H9 (cell line): ENCODE measurements at places on chromosomes 16 and 17.

- DNase-seq: no peak
These were observed 13.2 kb downstream of the NR1D1 start for GRCh38 chr17:40087049-40087794.

- DNase-seq: no peak
These were observed 268.1 kb upstream of the TBX2 start for GRCh38 chr17:61131585-61131984.

DNA sequence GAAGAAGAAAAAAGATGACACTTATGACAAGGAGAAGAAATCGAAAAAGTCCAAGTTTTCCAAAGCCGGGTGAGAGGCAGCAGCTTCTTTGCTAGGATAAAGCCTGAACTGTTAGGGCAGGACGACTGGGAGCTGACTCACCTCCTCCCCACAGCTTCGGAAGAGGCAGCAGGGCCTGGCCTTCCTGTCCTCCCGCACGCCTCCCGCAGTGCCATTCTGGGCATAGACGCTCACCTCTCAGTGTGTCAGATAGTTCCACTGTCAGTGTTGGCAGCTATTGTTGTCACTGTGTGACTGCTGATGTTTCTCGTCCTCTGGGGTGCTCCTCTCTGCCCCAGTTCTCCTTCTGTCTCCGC lies 12.6 kb downstream of the UBN1 start:
- no peak for DNase-seq

DNA sequence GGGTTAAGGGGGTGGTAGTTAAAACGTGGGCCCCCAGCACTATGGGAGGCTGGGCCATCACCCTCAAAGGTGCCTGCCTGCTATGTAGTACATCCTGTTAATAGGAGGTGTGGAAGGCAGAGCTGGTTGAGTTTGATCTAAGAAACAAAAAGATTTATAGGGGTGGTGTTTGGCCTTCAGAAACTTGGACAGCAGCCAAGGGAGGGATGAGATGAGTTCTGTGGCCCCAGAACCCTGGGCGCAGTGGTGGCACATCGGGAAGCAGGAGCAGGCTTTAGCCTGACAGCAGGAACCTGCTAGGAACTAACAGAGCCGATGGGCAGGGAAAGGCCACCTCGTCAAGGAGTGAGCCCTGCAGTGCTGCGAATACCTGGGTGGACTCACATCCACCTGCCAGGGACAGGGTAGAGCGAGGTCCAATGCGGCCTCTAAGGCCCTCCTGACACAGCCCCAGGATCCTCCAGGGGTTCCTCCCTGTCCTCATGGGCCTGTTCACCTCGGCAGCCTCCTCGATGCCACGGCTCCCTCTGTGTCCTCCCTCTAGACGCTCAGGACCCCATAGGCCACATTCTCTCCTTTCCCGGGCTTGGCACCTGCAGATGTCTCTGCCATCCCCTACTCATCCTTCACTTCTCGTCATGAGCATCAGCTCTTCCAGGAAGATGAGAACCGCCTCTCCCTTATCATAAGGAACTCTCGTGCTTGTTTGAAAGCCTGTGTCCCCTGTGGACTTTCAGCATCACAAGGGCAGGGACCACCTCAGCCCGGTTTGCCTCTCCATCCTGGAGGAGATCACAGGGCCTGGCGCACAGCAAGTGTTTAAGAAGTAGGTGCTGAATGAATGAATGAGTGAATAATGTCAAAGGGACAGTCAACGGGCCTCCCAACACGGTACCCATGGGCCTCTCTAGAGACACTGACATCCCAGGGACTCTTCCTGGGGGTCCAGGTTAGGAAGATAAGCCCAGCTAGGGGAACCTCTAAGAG lies 103.5 kb upstream of the TNRC6C start:
- DNase-seq: no peak

DNA sequence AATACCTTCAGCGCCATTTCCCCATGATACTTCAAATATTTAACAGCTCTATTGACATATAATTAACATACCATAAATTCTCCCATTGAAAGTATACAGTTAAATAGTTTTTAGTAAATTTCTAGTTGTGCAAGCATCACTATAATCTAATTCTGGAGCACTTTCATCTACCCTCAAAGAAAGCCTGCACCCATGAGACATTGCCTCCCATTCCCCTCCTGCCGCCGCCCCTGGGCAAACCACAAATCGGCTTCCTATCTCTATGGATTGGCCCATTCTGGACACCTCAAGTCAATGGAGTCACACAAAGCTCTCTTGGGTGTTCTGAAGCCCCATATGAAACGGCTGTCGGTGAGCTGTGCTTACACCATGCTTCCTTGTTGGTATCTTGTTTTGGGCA lies 77.3 kb upstream of the CBX4 start:
- no peak for DNase-seq

DNA sequence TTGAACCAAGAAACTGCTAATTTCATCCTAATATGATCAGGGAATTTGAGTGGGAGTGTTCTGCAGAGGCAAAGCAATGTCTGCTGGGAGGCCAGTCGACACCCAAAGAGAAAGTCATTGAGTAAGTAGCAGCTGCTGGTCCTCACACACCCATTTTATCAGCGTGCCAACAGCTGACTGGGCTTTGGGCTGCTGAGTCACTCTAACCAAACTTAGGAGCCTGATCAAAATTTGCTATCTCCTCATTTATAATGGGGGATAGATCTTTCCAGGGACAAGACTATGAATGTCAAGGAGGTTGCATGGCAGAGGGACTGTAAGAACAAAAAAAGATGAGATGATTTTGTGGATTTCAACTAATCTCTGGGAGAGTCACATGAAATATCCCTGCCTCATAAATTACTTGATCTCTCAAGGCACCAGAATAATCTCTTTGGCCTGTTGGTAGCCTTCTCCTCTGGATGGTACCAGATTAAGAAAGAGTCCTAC lies 32.9 kb downstream of the CPSF4L start:
- DNase-seq: no peak

DNA sequence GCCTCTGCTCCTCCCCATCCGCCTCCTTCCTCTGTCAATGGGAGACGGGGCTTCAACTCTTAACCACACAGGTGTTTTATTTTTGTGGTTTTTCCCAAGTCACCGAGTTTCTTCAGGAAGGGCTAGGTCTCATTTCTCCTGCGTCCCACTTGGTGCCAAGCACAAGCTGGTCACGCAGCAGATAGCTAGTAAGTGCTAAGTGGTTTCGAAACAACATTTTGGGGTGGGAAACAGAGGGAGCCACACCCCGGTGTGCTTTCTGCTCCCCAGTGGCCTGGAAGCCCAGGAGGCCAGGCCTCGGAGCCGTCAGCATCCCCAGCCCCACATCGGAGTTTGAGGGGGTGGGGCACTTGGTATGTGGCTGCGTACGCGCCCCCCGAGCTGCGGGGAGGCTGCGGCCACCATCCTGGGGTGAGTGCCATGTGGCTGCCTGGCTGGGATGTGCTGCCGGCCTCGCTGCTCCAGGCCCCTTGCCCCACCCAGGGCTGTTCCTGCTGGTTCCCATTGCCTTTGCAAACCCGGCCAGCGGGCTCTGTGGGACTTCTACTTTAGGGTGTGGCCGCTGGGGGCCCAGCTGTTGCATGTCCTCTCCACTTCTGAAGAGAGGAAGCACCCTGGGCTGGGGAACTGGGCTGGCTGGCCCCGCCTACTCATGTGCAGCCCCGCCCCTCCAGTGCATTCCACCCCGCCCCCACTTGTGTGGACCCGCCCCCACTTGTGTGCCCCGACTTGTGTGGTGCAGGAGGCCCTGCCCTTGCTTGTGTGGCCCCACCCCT lies 55.6 kb downstream of the BAIAP2 start:
- DNase-seq: peak; percentile 95

GRCh38 chr16:54056921-54057320 lies 229.7 kb downstream of the IRX3 start:
- no peak for DNase-seq

DNA sequence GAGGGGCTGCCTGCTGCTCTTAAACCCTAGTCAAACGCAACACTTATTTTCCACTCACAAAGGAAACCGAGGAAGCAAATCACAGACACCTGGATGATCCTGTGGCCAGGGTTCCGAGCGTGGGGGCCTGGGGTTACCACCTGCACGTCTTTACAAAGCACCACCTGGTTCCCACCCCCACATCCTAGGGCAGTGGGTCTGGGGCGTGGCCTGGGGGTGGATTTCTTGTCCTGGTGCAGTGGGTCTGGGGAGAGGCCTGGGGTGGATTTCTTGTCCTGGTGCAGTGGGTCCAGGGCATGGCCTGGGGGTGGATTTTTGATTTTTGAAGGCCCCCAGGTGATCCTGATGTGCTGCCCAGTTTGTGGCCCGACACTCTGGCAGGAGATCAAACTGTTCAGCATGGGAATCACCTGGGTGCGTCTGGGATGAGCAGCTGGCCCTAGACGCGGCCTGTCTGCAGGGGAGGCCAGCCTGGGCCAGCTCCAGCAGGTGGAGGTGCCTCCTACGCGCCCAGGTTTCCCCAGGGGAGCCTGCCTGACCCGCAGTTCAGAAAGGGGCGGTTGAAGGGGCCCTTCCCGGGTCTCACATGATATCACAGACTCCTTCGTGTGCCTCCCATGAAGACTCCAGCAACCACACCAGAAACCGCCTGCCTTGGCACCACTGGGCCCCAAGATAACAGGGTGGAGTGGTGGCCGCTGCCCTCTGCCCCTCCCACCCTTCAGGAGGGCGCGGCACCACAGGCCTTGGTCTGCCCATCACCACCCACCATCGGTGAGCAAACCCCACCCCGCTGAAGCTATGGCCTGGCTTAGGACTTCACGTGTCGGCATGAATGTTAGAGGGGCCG lies 6.3 kb downstream of the HAGH start:
- no peak for DNase-seq

GRCh38 chr16:81740169-81740568 lies 38.9 kb upstream of the PLCG2 start:
- DNase-seq: peak; percentile 88

DNA sequence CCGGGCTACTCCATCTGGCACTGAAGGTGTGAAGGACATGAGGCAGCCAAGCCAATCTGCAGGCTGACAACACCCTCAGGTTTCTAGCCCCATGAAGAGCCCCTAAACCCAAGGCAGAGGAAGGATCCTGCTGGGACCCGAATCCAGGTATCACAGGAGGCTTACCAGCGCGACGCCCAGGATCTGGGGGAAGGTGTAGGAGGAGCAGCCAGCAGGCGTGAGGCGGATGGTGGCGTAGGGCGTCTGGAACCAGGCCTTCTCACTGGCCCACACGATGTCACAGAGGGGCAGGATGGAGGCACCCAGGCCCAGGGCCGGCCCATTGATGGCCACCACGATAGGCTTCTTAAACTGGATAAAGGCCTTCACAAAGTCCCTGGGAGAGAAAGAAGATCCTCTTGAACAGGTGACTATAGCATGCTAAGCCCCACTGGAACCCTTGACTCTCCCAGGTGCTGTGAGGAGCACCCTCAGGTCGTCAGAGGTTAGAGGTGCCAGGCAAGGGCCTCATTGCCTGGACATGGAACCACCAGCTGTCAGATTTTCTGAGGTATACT lies 71.7 kb downstream of the DYNLRB2 start:
- DNase-seq: no peak

GRCh38 chr17:17351901-17352781 lies 49.0 kb downstream of the NT5M start:
- peak; percentile 46 for DNase-seq

DNA sequence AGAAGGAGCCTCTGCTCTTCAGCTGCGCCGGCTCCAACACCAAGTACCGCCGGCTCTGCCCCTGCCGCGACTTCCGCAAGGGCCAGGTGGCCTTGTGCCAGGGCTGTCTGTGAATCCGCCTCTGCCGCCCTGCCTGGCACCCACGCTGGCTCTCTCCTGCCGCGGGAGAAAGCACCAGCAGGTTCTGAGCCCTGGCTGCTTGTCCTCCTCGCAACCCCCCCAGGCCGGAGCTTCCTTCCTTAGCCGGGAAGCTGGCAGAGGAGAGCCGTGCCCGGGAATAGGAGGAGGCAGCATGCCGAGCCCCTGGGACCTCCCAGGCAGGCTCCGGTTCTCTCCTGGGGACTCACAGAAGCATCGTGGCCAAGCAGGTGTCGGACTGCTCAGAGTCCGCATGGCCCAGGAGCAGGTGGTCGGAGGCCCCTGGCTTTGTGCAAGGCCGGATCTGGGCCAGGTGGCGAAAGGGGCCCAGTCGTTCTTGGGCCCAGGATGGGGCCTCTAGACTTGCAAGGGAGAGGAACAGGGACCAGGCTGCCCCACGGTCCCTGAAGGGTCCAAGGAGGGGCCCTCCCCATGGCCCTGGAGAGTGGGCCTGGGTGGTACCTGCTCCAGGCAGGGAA lies 80.6 kb downstream of the MGAT5B start:
- DNase-seq: no peak

GRCh38 chr16:66984892-66985311 lies 3.5 kb upstream of the CES4A start:
- DNase-seq: no peak

DNA sequence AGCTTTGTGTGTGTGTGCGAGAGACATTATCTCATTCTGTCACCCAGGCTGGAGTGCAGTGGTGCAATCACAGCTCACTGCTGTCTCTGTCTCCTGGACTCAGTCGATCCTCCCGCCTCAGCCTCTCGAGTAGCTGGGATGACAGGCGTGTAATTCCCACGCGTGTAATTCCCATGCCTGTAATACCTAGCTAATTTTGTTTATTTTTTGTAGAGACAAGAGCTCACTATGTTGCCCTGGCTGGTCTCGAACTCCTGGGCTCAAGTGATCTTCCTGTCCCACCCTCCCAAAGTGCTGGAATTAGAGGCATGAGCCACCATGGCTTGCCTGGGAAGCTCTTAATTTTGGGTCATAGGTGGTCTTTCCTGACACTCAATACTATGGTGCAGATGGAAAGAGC lies 205.3 kb upstream of the TNRC6C start:
- DNase-seq: no peak

- no peak for DNase-seq
These were observed 381.7 kb downstream of the UTP18 start for GRCh38 chr17:51642029-51642428.
